EH (cell line): ENCODE measurements at places on chromosomes 7 and 10.
A peak's percentile ranks its signal among the peaks of the same experiment; 100 is the strongest.

DNA sequence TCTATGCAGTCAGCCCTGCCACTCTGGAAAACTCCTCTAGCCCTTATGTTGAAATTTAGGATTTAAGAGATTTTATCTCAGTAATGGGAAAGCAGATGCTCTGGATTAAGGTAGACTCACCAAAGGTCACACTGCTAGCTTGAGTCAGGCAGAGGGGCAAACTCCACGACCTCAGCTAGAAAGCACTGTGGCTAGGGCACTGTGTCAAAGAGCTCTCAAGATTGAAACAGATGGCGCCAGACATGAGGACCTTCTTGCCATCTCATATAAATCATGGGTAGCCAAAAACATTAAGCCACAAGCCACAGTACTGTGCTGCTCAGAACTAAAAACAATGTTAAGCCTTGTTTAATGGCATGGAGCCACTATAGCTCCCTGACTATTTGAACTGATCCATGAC lies 188.7 kb downstream of the DNAJC1 start:
- DNase-seq, result no peak

DNA sequence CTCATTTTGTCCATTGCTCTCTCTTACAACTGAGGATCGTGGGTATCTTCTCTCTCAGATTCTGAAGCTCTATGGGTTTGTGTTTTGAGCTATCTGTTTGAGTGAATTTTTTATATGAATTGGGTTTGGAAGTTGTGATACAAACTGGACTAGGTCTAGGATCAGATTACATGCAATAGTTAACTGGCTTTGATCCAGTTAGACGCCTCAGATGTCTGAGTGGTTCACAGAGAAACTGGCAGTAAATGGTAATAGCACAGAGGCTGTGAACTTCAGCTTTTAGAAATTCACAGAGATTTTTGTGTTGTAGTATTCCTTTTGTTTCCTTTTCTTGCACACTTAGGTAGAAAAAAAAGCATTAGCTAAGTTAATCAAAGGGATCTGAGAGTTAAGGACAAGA lies 12.7 kb upstream of the DNMBP start:
- peak; percentile 56 for DNase-seq

- peak; percentile 56 for DNase-seq
These were observed 1.1 kb downstream of the DDIT4 start for GRCh38 chr10:72274730-72275350.

GRCh38 chr10:46080886-46081285 lies 34.8 kb upstream of the MSMB start:
- DNase-seq, result peak; percentile 22

DNA sequence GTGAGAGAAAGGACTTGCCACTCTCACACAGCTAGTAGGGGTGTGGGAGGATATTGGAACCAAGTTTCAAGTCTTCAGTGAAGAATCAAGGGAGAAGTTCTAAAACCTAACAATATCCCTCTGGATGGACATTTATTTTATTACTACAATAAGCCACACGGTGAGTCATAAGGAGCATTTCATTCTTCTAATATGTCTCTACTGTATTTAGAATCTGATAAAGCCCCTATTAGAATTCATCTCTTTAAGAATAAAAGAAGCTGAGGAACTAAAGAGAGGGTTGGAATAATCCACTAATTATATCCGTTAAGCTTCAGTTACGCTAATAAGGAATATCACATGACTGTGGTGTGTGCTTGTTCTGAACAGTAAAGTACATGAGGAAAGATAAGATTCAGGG lies 40.9 kb upstream of the ATRNL1 start:
- no peak for DNase-seq
